ENCODE measurements at places on chromosomes 3 and 15.

DNA sequence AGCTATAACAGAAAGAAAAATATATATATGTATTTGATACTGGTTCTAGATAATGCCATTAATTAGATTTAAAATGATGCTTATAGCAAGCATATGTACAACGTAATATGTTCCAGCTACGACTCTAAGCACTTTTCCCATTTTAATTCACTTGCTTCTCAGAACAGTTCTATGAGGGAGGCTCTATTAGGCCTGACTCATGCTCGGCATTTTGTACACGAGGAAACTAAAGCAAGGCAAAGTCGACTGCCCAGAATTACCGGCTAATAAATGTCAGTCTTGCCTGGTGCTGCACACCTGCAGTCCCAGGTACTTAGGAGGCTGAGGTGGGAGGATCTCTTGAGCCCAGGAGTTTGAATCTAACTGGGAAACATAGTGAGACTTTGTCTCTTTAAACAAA lies 106.0 kb downstream of the PTPRG start:
- no peak for DNase-seq

- no peak for DNase-seq
These were observed 19.4 kb downstream of the TPM1 start for GRCh38 chr15:63061975-63062374.

GRCh38 chr3:3141939-3142338 lies 15.2 kb downstream of the TRNT1 start:
- no peak for DNase-seq

- no peak for DNase-seq
These were observed 1.8 kb downstream of the CELSR3 start for GRCh38 chr3:48660800-48661400.

DNA sequence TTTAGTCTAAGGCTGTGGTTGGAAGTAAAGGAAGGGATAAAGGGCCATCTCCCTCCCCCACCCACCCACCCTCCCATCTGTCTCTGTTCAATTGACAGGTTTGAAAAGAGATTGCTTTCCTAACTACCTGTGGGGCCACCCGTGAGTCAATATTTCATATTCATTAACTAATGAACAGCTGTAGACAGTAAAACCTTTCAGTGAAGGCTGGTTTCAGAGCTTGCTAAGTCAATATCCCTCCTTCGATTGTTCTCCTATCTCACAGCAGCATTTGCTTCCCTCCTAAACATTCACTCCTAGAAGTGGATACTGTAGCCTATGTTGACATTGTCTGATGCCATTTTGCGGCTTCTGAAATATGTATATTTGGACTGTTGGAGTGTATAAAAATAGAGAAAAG lies 85.9 kb upstream of the SYNPR start:
- no peak for DNase-seq

GRCh38 chr3:11532931-11533391 lies 110.8 kb downstream of the VGLL4 start:
- no peak for DNase-seq

All from AG04450 (cell line).